ENCODE measurements at places on chromosomes 2 and 18. TPM values are rescaled to one million over a fixed set of nuclear protein-coding genes. Genes with fewer than 3 reads are reported as not detected.

The GALM gene
- total RNA-seq: 17.3 TPM

The KIAA2012 gene
- total RNA-seq: not detected

The CAPN13 gene
- not detected for total RNA-seq

- H3K27ac ChIP-seq: no peak overlapping the region
- peaks cover 21% of the 10 kb centered on the region for H3K36me3 ChIP-seq
- peaks cover 6% of the 10 kb centered on the region for H3K4me1 ChIP-seq
- H3K4me3 ChIP-seq: no peak overlapping the region
- no peak for DNase-seq
- no peaks in the 10 kb centered on the region for H3K27me3 ChIP-seq
These were observed 27.6 kb downstream of the CENPO start for GRCh38 chr2:24820598-24821432.

DNA sequence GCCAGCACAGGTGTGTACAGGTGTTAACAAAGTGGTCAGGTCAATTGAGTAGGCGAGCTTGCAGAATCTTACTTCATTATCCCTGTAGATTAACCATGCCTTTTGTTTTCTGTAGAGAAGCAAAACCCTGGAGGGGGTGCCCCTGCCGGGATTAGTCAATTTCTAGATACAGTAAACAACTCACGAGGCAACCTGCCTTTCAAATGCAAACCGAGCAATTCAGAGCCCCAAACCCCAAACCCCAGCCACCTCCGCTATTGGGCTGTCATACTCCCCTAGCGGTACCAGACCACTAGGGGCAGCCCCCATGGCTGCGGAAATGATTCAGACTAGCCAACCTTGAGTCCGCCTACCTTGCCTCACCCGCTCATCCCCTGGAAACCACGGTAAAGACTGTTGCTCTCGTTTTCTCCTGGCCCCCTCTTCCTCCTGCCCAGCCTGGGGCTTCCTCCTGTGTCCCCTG is 61.4 kb upstream of the KIF5C start:
- H3K4me1 ChIP-seq: peaks cover 9% of the 10 kb centered on the region
- H3K27me3 ChIP-seq: no peaks in the 10 kb centered on the region
- DNase-seq: peak; percentile 4
- no peak overlapping the region for H3K4me3 ChIP-seq
- H3K36me3 ChIP-seq: no peaks in the 10 kb centered on the region

DNA sequence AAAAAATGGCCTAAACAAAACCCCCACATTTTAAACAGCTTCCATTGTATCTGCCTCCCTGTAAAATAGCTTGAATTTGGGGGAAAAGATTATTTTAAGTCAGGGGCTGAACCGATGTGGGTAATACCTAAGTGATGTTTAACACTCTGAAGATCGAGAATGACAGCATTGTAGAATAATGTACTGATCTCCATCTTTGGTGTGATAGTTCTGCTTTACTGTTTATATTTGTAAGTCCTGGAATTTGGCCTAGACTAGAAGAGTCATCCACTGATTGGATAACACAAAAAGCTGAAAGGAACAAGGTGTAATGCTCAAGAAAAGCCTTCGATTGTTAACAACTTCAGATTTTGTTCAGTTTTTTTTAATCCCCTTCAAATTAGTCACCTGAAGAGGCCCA is 53.8 kb upstream of the CCDC68 start:
- no peak overlapping the region for H3K27ac ChIP-seq
- no peaks in the 10 kb centered on the region for H3K36me3 ChIP-seq
- no peaks in the 10 kb centered on the region for H3K27me3 ChIP-seq
- no peak overlapping the region for H3K4me3 ChIP-seq
- DNase-seq: no peak

GRCh38 chr18:61198486-61198885 is 134.7 kb upstream of the CDH20 start:
- no peak overlapping the region for H3K27ac ChIP-seq
- no peaks in the 10 kb centered on the region for H3K27me3 ChIP-seq
- no peak for DNase-seq
- no peaks in the 10 kb centered on the region for H3K4me1 ChIP-seq
